ENCODE measurements at places on chromosomes 2 and 18.
A peak's percentile ranks its signal among the peaks of the same experiment; 100 is the strongest.

- no peak for DNase-seq
Observed at GRCh38 chr18:13446610-13447461, 228.3 kb downstream of the LDLRAD4 start.

DNA sequence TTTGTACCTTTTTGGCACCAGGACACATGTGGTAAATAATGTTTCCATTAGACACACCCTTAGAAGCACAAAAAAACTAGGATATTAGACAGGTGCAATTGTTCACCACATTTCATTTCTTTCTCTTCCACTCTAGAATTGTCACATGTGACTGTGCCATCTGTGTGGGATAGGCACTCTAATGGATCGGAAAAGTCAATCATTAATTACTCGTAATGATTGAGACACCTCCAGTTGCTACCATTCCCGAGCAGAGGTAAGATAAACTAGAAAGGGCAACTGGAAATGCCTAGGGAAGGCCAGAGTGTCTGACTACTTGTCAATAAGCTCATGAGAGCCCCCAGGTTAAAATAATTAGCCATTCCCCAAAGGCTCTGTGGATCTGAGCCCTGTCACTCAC, 59.9 kb downstream of the METTL4 start:
- no peak for DNase-seq

DNA sequence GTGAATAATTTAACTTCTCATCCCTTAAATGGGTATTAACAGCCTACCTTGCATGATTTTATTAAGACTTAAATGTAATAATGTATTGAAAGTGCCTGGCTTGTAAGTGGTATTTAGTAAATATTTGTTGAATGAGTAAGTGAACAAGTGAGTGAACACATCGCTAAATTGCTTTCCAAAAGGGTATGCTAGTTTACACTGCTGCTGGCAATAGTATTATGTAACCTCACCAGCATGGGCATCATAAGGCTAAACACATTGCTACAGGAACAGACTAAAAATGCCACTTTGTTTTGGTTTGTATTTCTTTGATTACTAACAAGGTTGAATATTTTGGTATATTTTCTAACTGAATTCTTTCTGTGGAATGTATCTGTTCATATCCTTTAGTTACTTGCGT, 9.8 kb downstream of the WDR43 start:
- no peak for DNase-seq

DNA sequence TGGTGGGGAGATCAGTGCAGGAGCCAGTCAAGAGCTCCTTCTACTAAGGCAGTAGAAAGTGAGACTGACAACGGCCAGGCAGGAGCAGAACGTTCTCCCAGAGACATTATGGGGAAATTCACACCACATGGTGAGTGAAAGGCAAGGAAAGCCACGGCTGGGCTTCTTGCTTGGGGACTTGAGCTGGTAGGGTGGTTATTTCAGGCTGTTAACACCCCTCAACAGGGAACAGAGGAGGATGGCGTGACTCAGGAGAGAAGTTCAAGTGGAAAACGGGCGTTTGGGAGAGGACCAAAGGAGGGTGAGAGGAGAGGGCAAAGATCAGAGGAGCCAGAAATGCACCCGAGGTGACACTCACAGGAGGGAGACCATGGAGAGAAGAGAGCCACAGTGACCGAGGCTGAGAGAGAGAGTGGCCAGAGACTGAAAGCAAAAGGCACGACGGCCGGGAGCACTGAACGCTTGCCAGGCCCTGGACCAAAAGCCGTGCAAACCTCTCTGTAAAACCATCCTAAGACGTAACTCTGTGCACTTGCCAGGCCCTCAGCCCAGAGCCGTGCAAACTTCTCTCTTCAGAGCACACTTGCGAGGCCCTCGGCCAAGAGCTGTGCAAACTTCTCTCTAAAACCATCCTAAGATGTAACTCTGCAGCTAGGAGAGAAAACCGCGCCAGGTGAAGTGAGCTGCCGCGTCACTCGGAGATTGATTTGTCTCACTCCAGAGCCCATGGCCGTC, 7.7 kb downstream of the TPO start:
- DNase-seq: no peak

DNA sequence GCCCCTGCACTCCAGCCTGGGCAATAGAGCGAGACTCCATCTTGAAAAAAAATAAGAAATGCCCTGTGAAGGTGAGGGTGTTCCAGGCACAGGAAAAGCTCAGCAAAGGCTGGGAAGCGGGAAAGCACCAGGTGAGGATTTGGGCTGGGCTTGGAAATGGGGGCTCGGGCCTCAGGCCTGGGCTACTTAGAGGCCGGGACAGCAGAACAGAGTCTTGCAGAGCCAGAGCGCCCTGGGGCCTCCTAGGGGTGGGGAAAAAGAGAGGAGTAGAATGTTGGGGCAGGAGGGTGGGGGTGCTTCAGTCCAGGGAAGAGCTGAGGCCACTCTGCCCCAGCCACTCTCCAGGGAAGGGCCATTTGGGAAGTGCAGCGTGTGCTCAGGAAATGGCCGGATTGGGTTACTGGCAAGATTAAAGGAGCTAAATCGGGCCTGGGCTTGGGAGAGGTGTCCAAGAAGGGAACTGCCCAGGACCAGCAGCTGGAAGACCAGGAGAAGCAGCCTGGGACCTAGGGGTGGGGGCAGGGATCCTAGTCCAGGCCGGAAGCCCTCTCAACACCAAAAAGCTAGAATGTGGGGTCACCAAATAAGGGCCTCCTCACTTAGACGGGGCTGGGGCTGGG, 13.8 kb upstream of the DES start:
- DNase-seq: no peak

- no peak for DNase-seq
Observed at GRCh38 chr2:193963472-193964119, 1693.4 kb upstream of the SLC39A10 start.

DNA sequence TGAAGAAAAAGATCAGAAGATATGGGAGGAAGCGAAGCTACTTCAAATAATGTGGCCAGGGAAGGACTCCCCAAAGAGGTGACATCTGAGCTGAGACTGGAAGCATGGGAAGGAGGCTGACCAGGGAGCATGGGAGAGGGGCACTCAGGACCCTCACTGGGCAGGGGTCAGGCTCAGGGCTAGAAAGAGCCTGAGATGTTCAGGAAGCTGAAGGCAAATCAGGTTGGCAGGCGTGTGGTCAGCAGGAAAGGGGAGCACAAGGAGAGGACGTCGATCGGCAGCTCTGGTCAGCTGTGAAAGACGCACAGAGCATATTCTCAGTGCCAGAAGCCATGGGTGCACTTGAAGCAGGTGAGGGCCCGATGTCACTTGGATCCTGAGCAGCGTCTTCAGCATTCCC, 38.2 kb upstream of the KLHL29 start:
- no peak for DNase-seq

DNA sequence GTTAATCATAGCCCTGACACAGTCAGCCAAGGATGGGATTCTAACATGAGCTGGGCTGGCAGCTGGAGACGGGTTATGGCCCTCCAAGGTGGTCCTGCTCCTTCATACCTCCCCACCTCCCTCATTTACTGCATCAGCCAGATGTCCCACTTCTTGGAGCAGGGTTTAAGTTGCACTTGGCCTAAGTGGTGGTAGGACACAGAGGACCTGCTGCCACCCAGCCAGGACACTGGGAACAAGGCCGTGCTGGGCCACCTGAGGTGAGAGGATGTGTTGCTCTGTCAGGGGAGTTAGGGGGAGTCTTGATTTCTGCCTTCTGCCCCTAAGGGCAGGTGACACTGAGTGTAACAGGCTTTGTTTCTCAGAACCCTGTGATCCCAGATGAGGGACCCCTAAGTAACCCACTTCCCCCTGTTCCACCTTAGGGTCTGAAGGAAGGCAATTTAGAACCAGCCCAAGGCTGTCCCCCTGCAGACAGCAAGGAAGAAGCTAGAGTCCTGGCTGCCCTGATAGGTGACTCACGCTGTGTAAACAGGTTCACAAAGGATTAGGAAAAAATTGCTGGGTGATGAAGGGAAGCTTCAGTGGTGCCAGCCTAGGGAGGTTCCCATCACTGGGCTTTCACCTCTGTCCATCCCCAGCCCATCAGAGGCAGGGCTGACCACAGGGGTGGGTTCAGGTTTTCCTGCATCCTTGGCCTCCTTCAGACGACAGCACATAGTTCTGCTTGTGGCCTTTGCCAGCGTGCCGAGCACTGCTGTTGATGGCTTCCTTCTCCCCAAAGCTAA, 114.3 kb upstream of the MCFD2 start:
- no peak for DNase-seq

DNA sequence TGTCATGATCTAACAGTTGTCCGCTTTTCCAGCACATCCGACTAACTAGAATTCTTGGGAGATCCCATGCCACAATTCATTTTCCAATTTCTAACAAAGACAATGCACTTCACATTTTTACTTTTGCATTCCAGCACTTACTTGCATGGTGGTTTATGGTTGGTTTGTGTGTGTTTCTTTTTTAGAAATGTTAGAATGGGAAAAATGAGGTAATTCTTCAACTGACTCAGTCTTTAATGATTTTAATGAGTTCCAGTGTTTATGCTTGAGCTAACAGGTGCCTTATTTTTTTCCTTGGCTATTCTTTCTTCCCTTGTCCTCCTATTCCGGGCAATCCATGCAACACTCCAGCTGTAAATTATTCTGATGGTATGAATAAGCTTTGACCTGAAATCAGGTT, 46.4 kb downstream of the SLC8A1 start:
- no peak for DNase-seq

- DNase-seq: no peak
Observed at GRCh38 chr2:23791030-23791429, 135.9 kb downstream of the ATAD2B start.

DNA sequence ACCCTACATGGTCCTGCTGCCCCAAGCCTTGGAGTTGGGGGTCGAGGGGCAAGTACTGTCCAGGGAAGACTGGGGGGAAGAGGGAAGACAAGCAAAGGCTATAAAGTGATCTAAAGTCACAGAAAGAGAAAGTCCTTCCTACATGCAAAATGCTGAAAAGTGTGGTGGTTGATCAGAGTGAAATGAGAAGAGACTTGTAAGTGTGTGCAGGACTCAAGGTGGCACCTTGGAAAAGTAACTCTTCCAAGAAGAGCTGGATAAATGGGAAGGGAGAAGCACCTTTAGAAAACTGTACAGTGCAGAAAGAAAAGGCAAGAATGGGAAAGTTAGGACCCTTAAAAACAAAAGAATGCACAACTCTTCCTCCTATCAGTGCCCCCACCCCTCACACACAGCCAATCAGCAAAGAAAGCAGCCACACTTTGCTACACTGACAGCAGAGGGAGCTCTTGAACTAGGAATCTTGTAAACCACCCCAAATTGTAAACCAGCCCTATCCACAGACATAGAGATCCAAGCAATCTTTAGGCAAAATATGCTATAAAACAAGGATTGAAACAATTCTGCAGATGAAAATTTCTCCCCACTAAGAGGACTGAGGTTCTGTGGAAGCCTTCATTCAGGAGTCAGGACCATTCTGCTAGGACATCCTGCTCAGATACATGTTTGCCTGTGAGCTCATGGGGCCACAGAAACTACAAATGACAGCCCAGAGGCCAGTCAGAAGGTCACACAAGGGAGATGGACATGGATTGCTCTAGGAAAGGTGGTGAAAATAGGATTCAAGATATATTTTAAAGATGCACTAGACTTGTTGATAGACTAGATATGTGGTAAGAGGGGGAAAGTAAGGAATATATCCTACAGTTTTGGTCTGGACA, 146.4 kb downstream of the FTCDNL1 start:
- peak; percentile 49 for DNase-seq

DNA sequence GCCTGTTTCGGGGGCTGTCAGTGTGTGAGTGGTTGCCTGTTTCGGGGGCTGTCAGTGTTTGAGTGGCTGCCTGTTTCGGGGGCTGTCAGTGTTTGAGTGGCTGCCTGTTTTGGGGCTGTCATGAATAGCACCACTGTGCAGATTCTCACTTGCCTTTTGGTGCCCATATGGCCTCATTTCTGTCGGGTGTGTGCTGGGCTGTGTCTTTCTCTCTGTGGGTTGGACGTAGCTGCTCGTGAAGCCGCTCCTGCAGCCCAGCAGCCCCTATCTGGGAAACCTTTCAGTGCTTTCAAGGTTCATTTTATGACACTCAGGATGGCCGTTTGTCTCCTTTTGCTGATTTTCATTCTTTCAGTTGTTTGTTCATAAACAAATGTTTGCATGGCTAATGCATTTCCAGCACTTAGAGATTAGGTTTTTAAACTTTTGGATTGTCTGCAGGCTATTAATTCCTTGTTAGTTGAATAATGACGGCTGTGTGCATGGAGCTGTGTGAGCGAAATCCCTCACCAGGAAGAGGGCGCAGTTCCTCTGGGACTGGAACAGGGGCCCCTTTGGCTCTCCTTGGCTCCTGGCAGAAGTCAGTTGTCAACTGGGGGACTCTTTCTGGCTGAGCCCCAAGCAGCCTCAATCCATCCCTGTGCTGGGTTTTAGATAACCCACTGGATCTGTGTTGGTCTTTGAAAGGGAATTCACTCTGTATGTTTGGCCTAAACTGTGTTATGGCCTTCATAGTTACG, 10.8 kb downstream of the AGAP1 start:
- no peak for DNase-seq

DNA sequence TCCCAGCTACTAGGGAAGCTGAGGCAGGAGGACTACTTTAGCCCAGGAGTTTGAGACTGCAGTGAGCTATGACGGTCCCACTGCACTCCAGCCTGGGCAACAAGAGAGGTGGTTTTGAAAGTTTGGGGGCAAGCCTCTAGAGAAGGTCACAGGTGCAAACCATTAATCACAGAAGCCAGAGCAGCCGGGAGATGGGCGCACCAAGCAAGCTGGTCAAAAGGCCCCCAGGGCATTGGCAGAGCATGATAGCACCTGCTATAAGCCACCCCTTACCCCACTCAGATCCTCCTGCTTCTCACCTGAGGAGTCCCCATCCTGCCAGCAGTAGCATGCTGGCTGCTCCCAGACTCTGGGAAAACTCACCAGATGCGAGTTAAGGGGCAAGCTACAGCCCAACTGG, 116.1 kb upstream of the RAB12 start:
- DNase-seq: no peak

GRCh38 chr2:96087130-96087529, 29.2 kb downstream of the ADRA2B start:
- DNase-seq: no peak

- DNase-seq: no peak
Observed at GRCh38 chr18:77074431-77074830, 58.2 kb downstream of the MBP start.

- DNase-seq: no peak
Observed at GRCh38 chr2:136612079-136612478, 153.3 kb upstream of the THSD7B start.

DNA sequence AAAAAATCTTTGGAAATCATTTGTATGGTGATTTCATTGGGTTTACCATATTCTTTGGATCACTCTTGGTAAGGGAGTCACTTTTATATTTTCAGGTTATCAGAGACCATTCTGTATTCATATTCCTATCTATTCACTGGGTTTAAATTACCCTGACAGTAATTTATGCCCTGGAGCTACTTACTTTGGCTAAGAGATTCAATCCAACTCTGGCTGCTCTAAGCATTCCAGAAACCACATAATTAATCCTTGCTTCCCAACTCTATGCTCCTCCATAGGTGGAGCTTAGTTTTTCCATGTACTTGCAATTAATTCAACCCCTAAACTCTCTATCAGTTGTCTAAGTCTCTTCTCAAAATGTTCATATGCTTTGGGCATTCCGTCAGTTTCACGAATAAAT, 336.3 kb downstream of the AGPS start:
- no peak for DNase-seq

GRCh38 chr2:63950414-63950813, 68.8 kb downstream of the VPS54 start:
- DNase-seq: no peak

- no peak for DNase-seq
Observed at GRCh38 chr18:58988600-58988999, 123.9 kb downstream of the ZNF532 start.

- no peak for DNase-seq
Observed at GRCh38 chr2:132681766-132682165, 11.8 kb upstream of the LYPD1 start.

Data from T-helper 2 cell (primary cell).